ENCODE measurements at places on chromosomes 4 and X.
A peak's percentile ranks its signal among the peaks of the same experiment; 100 is the strongest.

DNA sequence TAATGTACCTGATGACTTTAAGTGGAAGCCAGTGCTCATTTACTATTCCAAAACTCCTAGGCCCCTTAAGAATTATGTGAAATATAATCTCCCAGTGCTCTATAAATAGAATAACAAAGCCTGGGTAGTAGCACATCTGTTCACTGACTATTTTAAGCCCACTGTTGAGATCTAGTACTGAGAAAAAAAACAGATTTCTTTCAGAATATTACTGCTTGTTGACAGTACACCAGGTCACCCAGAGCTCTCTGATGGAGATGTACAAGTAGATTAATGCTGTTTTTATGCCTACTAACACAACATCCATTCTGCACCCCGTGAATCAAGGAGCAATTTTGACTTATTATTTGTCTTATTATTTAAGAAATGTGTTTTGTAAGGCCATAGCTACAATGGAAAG, 75.7 kb downstream of the FAM47C start:
- no peak for DNase-seq

DNA sequence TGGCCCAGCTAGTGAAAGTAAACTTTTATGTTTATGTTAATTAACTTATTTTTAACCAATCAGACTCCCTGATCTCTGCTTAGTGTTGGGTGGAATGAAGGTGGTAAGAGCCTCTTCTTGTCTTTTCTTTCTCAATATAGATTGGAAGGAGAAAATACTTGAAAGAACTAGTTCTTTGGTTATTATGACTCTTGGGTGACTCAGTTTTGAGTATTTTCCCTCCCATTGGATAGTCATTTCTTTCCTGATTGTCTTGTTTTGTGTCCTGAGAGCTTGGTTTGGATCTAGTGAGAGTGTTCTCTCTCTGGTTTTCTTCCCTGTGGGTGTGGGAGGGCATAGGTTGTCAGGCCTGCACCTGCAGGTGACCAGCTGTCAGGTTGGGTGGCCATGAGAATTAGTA, 172.0 kb upstream of the GLRA2 start:
- no peak for DNase-seq

GRCh38 chrX:1433646-1434357, 18.9 kb downstream of the ASMTL start:
- no peak for DNase-seq

DNA sequence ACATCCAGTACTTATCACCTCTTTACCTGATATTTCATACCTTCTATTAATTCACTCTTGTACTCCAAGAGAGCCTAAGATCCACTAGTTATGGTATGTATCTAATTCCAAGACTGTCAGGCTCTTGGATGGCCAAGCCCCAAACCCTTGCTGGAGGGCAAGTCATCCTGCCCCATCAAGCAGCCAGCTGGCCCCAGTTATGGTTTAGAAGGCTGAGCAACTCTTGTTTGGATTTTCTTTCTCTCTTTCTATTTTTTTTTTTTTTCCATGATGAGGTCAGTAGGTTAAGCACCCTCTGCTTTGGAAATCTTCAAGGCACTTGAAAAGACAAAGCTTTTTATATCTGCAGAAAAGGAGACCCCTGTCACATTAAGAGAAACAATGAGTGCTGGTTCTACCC, 10.9 kb upstream of the FGF16 start:
- no peak for DNase-seq

- no peak for DNase-seq
Observed at GRCh38 chr4:83542225-83542624, 6.3 kb downstream of the GPAT3 start.

GRCh38 chrX:151754047-151754429, 19.5 kb downstream of the CNGA2 start:
- DNase-seq: no peak

- DNase-seq: no peak
Observed at GRCh38 chr4:86657382-86657781, 63.3 kb downstream of the PTPN13 start.

DNA sequence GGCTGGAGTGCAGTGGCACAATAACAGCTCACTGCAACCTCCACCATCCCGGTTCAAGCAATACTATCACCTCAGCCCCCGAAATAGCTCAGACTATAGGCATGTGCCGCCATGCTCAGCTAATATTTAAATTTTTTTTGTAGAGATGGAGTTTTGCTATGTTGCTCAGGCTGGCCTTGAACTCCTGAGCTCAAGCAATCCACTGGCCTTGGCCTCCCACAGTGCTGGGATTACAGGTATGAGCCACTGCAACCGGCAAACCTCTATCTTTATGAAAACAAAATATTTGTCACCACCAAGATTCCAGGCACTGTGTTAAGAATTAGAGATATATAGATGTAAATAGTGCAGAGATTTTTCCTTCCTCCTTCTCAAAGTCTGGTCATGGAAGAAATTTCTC, 232.5 kb downstream of the ANKRD50 start:
- no peak for DNase-seq

GRCh38 chr4:114807357-114807756, 208.8 kb downstream of the UGT8 start:
- DNase-seq: no peak

GRCh38 chrX:112636288-112636687, 43.5 kb downstream of the LHFPL1 start:
- DNase-seq: no peak

- DNase-seq: no peak
Observed at GRCh38 chrX:134682081-134682480, 23.8 kb upstream of the PLAC1 start.

DNA sequence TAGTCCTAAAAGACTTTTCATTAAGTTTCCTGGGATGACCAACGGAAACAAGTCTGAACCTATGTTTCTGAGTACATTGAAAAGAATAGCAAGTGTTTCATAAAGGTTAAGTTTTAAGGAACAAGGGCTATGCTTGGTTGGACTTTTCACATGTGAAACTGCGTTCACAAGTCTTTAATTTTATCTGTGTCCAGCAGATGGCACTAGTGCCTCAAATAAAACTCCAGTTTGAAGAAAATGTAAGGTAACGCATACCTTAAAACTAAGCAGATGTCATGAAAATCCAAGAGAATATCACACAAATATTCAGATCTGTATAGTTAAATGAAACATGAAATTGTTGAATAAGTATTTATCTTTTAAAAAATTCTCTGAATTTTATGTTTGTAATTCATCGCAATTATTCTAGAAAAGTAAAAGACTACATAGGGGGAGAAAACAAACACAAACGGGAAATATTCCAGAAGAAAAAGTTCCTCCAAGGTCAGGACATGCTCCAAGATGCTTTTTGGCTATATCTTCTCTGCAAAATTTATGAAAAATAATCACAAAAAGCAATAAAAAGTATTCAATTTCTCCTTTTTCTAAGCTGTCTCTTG, 89.6 kb upstream of the MAD2L1 start:
- peak; percentile 54 for DNase-seq

DNA sequence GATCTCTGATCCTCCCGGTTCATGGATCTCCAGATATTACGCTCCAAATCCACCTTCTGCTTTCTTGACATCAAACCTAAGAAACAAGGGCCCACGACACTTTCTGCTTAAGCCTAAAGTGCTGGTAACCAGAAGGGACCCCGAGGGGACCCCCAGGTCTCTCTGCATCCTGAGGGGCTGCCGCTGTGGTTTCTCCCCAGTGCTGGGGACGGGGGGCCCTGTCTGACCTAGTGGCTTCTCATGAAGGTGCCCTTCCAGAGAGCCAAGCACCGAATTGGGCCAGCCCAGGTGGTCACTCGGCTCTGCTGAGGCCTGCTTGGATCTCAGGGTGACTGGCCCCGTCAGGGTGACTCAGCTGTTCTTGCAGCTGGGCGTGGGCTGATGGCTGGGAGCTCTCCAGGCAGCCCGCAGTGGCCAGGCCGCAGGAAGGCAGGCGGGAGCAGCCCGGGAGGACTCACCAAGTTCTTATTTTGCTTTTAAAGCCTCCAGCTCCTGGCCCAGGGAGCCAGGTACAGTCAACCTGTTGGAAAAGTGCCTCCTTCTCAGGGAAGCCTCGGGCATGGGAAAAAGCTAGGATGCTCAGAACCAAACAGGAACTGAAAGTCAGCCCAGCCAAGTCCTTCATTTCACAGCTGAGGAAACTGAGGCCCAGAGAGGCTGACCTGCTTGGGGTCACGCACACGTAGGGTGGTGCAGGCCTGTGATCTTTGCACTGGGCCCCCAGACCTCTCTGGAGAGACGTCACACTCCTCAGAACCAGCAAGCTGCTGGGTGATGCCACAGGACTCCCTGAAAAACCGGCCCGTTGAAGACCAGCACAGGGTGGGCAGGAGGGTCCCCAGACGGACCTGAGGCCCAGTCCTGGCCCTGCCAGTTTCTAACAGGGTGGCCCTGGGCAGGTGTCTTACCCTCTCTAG, 16.7 kb downstream of the BLOC1S4 start:
- DNase-seq: no peak

DNA sequence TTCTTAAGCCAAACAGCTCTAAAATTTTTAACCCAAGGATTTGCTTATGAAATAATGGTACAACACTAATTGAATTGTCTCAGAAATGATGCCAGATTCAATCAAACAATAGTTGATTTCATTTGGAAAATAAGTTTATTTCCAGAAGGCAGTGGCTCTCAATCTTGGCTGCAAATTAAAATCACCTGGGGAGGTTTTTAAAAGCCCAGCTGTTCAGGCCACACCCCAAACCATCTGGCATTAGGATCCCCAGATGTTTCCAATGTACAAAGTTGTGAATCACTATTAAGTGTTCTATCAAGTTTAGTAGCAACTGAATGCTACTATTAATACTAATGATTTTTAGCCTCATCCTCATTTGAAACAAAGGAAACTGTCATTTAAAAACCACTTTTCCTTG, 22.2 kb downstream of the TMEM184C start:
- DNase-seq: no peak

GRCh38 chr4:122744229-122744628, 11.7 kb downstream of the BBS12 start:
- DNase-seq: no peak

DNA sequence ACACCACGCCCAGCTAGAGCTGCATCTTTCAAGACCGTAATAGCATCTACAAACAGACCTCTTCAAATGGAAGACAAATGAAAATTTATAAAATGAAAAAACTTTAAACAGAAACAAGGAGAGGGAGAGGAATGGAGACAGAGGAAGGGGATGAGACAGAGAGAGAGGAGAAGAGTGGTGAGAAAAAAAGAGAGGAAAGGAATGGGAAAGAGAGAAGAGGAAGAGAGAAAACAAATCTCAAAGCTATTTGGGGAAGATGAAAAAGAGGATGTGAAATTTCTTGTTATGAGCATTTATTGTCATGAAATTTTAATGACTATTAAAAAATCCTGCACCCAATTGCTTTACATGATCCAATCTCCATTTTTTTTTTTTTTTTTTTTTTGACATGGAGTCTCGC, 726.9 kb downstream of the GRID2 start:
- no peak for DNase-seq

- DNase-seq: no peak
Observed at GRCh38 chrX:67555578-67556203, 11.9 kb downstream of the AR start.

DNA sequence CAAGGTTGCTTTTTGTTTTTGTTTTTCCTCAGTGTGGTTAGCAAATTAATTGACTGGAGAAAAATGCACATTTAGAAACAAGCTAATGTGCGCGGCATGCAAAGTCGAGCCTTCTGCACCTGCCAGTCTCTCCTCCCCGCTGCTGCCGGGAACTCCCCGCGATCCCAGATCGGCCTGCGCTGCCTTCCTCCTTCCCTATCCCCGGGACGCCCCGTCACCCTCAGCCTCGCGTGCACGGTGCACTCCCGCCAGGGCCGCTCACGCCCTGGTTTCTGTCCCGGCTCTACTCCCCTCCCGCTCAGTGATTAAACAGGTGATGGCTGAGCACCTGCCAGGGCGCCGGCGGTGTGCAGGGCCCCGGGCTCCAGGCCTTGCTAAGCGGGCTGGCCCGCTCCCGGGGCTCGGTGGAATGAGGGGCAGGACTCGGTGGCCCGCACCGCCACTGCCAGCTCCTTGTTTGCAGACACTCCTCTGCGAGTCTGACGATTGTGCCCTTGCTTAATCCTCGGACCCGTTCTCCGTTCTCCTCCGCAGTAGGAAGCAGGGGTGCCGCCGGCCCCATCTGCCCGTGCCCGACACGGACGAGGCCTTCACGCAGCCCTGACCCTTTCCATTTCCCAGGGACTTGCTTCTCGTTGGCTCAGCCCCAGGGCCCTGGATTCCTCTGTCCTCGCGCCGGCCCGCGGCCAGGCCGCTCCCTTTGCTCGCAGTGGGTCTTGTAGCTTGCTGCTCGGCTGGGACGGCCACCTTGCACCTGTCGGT, 143.4 kb downstream of the TRIML1 start:
- DNase-seq: no peak

DNA sequence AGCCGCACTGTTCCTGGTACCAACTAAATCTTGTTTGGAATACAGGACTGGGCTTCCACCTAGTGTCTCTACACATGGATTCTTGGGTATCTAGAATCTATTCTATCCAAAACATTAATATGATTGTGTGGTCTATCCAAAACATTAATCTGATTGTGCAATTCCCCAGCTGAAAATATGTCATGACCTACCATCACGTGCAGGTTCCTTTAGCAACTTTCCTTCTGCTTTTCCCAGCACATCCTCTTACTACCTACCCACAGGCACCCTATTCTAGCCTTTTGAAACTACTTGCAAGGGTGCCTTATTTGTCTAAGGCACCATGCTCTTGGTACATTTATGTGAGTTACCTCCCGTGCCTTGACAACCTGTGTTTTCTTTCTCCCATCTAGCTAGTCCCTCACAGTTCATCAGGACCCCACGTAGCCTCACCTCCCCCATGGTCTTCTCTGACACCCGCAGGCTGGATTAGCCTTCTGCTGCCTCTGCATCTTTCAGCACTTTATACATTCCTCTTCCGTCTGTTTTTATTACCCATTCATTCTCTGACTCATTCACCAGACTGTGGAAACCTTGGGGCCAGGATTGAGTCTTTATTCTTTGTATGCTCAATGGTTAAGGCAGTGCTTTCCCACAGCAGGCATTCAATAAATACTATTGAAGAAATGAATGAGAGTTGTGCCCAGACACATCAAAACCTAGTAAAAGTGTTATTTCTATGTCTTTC, 88.8 kb upstream of the FAM9B start:
- DNase-seq: no peak

GRCh38 chrX:1164322-1165288, 47.8 kb downstream of the CRLF2 start:
- DNase-seq: no peak

DNA sequence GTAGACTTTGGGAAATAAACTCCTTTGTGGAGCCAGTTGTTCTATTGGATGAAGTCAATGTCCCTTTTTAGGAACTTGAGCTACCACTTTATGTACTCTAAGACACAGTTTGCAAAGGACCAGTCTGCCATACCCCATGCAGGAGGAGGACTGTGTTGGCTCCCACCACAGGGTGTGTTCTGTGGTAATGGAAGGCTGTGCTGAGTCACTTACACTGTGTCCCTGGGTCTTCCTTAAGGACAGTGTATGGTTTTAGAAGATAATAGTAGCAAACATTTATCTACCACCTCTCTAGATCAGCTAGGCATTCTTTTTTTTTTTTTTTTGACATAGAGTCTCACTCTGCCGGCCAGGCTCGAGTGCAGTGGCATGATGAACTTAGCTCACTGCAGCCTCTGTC, 184.0 kb upstream of the PGRMC2 start:
- no peak for DNase-seq
